Hypothalamus (tissue), 51 donors: ENCODE measurements at places on chromosomes 7 and 10.

- DNase-seq = no peak
Measured at GRCh38 chr7:116679500-116679899, 7.5 kb downstream of the MET start.

DNA sequence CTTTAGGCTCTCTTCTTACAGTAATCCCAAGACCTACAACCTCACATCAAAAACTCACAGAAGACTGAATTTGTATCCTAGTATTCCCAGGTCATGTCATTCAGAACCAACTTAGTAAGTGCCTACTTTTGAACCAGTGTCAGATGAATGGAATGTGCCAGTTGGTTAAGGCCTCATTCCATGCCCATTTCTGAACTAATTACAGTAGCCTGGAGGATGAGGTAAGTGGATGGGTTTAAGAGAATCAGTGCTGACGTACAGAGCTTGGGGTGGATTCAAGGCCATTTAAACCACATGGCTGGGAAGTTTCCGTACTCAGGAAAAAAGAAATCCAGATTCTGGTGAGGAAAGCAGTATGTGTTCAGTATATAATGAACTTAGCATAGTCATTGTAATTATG is 21.9 kb upstream of the FOXP2 start:
- DNase-seq = no peak

DNA sequence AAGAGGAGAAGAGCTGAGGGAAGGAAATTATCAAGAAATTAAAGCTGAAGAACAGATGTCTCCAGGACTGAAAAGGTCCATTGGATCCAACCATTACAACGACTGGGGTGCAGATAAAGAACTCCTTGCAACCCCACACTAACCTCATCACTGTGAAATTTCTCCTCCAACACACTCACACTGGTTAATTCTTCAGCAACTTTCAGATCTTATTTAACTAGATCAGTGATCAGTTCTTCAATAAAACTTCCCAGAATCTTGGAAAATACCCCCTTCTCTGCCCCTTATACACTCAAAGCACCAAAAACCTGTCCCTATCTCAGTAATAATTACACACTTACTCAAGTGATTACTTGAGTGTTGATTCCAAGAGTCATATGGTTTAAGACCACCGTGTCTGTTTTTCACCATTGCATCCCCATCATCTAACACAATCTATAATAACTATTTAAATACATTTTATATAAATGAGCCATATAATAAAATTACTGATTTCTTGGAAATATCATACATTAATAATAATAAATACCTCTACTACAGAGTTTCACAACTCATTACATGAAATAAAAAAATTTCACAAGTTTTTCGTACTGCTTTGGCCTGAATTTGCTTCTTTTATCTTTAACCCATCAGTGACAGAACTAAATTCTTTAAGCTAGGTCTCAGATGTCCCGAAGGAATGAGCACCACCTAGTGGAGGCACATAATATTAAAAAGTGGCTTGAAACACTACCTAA is 123.7 kb downstream of the MPP7 start:
- DNase-seq = no peak

GRCh38 chr10:90199093-90199492 is 497.7 kb downstream of the KIF20B start:
- no peak for DNase-seq

- DNase-seq = no peak
Measured at GRCh38 chr10:74282151-74282847, 131.3 kb downstream of the ADK start.

DNA sequence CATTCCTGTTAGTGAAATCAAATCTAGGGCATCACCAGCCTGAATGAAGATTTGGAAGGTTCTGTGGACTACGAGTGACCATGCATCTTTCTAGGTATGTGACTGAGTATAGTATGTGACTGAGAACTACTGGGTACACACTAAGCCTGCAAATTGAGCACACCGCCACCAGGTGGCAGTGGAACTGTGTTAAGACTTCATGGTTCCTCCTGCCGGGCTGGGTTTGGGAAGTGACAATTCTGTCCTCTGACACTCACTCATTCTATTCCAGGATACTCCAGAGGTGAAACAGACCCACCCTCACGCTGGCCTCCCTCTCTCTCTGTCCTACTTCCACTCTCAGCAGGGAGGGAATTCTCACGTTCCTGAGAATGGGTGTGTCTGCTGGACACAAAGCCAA is 84.0 kb upstream of the TMEM248 start:
- no peak for DNase-seq

- DNase-seq = no peak
Measured at GRCh38 chr7:120725376-120726039, 132.4 kb downstream of the TSPAN12 start.

GRCh38 chr10:30559180-30559579 is 70.4 kb downstream of the LYZL2 start:
- DNase-seq = no peak

- no peak for DNase-seq
Measured at GRCh38 chr10:23643111-23643780, 204.4 kb downstream of the OTUD1 start.

GRCh38 chr7:39536951-39537350 is 29.3 kb upstream of the YAE1 start:
- no peak for DNase-seq

- DNase-seq = no peak
Measured at GRCh38 chr7:46283852-46284251, 362.8 kb upstream of the IGFBP3 start.

GRCh38 chr10:71268247-71268691 is 50.8 kb upstream of the SLC29A3 start:
- no peak for DNase-seq

DNA sequence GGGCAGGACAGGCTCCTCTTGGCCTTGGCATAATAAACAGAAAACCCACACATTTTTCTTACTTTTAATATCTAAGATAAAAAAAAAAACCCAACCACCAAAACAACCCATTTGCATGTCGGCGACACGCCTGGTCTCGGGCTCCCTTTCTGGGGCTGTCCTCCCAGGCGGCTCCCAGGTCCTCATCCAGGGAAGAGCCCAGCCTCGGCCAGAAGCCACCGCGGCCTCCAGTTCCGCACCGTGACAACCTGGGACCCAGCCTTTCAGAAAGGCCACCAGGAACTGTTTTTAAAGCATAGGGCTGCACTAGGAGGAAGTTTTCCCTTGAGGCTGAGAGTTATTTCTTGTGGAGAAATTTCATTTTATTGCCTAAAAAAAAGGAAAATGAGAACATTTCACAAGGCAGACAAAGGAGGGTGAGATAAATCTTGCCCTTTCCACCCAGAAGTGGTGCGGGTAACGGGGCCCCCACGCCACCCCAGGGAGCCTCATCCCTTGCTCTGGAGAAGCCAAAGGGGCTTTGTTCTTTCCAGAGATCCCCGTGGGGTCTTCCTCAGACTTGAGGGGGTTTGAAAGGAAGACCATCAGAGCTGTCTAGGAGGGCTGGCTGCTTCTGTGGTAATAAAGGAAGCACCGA is 39.2 kb upstream of the MKRN1 start:
- DNase-seq = no peak

GRCh38 chr7:92854501-92855238 is 18.3 kb upstream of the CDK6 start:
- DNase-seq = no peak

GRCh38 chr7:107609811-107610261 is 29.8 kb downstream of the BCAP29 start:
- DNase-seq = no peak

- DNase-seq = no peak
Measured at GRCh38 chr10:99364125-99364524, 35.0 kb downstream of the CNNM1 start.

DNA sequence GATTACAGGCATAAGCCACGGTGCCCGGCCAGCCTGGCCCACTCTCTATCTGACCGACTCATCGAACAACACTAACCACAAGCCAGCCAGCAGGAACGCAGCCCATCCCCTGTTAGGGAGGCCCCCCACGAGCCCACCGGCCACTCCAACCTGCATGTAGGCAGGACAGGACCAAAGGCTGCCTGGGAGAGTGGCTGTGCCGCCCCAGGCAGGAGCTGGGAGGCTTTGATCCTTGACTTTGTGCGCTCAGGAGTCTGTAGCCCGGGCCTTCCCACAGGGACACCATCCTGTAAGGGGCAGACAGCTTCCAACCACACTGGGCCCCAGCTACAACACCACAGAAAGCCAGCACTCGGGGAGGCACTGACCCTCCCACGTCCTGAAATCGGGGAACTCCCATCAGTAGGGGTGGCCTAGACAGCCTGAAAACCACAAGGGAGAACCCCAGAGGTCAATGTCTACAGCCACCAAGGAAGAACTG is 29.4 kb downstream of the GRID1 start:
- no peak for DNase-seq

- no peak for DNase-seq
Measured at GRCh38 chr10:103666087-103666761, 172.7 kb downstream of the NEURL1 start.

DNA sequence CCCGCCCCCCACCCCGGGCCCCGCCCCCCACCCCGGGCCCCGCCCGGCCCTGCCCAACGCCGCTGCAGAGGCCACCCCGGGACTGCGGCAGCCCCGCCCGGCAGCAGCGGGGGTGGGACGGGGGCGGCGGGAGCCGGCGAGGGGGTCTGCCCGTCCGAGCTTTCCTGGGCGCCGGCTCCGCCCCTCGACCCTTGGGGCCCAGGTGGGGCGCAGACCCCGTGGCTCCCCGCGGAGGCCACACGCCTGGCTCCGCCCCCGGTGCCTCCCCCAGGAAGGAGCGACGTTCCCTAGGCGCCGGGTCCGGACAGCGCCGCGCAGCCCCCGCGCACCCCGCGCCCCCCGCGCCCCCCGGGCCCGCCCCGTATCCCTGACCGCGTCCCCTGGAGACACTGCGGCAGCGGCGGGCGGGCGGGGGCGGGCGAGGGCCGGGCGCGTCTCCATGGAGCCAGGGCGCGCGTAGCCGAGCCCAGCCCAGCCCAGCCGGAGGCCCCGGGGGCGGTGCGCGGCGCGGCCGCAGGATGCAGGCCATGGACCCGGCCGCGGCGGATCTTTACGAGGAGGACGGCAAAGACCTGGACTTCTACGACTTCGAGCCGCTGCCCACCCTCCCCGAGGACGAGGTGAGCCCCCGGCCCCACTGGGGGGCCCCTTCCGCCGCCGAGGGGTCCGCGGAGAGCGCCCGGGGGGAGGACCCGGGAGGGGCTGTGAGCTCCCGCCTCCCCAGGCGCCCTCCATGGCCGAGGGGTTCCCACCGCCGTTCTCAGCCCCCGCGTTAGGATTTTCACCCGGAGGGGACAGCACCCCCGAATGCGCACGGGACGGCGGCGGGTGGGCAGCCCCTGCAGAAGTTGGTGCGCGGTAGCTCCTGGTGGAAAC is at the start of gene KNDC1:
Gene KNDC1, plus strand, starts transcription at position 270 of the 876 bp plus-strand sequence. Its CDS starts 249 bp downstream, at position 519.
- DNase-seq = no peak

GRCh38 chr7:30369879-30370278 is 85.5 kb downstream of the ZNRF2 start:
- no peak for DNase-seq

DNA sequence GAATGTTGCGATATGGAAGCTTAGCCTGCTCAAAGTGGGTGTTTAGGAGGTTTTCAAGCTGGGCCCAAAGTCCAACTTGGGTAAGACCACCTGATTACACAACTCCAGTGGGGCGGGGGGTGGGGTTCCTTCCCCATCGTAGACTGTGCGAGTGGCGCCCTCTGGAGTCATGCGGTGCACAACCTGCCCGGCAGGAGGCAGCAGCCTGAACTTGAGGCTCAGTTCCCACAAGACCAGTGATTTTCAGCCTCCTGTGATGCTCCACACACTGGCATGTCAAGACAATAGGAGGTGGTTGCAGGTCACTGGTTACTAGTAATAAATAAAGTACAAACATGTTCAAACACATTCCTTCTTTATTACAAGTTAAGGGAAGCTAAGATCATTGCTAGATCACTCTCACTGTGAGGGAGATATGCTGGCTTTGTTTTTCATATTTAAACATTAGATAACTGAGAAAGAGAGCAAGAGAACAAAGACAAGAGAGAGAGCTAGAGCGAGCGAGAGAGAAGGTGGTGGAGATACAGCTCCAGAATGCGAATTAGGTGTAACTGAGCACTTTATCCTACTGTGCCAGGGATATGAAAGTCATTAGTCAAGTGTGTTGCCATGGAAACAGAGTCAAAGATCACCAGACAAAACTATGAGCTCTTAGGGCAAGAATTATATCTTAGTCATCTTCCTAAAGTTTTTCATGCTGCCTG is 97.4 kb upstream of the BMPER start:
- DNase-seq = no peak

DNA sequence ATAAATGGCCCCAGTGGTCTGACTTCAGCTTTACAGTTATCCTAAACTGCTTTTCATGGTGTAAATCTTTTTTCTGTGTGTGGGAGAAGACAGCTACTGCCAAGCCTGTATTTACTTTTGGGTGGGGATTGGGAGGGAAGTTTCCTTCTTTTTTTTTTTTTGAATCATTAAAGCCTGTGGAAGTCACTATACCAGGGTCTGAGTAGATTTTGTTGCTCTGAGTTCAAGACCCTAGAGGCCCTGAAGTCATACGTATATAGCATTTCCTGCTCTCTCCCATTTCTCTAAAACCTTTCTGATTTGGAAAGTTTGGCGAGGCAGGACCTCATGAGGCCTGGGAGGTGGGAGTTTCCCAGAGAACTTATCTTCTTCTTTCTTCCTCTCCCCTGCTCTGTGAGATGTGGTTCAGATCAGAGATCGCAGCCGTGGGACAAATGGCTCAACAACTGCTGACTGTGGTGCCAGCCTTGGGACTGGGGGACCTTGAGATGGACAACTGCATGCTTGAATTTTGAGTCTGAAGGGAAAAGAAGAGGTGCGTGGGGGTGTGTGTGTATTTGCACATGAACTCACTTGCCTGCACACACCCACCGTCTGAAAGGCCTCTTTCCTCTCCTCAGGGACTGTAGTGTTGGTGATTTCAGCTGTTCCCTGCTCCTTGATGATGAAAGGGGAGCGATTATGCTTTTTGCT is 18.1 kb downstream of the LRMDA start:
- no peak for DNase-seq

- DNase-seq = no peak
Measured at GRCh38 chr10:87636313-87636915, 23.3 kb upstream of the PAPSS2 start.

DNA sequence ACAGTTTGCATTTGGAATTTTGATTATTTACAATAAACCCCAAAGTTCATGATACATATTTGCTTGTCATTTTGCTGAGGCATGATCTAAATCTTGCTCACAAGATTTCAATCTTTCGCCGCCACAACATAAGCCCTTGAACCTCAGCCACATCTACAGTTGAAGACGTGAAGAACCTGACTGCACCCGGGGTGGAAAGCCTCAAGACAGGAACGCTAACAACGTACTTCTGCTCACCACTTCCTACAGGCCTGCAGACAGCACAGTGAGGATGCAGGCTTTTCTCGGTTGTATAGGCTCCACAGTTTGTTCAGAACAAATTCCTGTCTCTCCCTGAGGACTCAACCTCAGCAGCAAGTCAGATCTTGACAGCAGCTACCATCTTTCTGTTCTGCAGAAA is 393.8 kb upstream of the PRKCQ start:
- DNase-seq = no peak

GRCh38 chr7:216360-217300 is 24.3 kb downstream of the FAM20C start:
- DNase-seq = no peak

- DNase-seq = no peak
Measured at GRCh38 chr7:104951546-104951945, 62.5 kb upstream of the KMT2E start.

GRCh38 chr7:17402628-17403278 is 104.3 kb downstream of the AHR start:
- DNase-seq = no peak

- DNase-seq = no peak
Measured at GRCh38 chr7:24863626-24864025, 106.4 kb upstream of the GSDME start.

GRCh38 chr7:156558198-156558597 is 82.4 kb upstream of the RNF32 start:
- no peak for DNase-seq
